ENCODE measurements at places on chromosomes 16 and 17.

- DNase-seq = no peak
Measured at GRCh38 chr17:74812109-74813009, 36.2 kb upstream of the NAT9 start.

- DNase-seq = no peak
Measured at GRCh38 chr16:63787014-63787413, 1334.8 kb downstream of the CDH11 start.

DNA sequence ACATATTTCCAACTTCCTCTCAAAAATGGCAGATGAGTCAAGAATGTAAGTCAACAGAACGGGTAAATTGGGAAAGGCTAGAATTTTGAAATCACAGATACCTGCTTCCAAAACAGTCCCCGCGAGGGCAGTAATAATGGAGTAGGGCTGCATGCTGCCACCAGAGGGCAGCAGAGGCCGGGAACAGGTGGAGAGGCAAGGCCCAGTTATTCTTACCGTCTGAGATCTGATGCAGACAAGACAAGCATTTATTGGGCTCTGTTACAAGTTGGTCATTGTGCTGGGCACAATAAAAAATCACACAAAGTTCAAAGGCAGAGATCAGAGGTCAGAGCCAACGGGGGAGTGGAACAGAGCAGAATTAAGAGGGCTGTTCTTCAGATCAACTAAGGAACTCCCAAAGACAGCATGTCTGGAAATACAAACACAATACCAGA, 8.8 kb upstream of the MLKL start:
- DNase-seq = peak; percentile 85

DNA sequence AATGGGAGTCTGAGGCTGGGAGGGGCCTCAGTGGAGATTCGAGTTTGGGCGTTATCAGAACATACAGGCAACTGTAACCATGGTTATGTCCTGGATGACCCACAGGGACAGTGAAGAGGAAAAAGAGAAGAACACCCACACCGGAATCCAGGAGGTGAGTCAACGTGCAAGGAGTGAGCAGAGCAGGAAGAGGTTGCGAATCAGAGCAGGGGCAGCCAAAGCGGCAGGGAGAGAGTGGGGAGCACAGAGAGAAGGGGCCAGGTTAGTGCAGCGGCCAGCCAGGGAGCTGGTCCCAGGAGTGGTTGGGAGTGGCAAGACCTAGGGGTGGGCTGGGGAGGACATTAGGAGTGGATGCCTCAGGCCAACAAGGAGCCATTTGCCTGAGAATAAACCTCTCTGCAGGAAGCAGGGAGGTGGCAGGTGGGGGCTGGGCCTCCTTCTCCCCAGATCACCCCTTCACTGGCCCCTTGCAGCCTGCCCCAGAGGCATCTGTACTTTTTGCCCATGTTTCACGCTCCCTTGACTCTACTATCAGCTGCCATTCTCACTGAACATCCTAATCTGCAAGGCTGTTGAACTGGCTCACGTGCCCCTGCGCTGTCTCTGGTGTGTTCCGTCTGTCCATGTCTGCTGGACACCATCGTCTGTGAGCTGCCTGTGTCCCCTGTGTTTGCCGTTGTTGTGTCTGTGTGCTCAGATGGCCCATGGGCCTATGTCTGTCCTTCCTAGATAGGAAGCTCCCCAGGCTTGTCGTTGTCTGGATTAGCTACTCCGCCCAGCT, 5.1 kb downstream of the KRT13 start:
- no peak for DNase-seq

- no peak for DNase-seq
Measured at GRCh38 chr17:17042851-17043460, 699 bp downstream of the MPRIP start.

- DNase-seq = no peak
Measured at GRCh38 chr16:1299012-1299867, 10.2 kb upstream of the UBE2I start.

- no peak for DNase-seq
Measured at GRCh38 chr16:89368604-89369249, 121.6 kb downstream of the ANKRD11 start.

- peak; percentile 59 for DNase-seq
Measured at GRCh38 chr17:39939588-39940419, 12.3 kb downstream of the LRRC3C start.

DNA sequence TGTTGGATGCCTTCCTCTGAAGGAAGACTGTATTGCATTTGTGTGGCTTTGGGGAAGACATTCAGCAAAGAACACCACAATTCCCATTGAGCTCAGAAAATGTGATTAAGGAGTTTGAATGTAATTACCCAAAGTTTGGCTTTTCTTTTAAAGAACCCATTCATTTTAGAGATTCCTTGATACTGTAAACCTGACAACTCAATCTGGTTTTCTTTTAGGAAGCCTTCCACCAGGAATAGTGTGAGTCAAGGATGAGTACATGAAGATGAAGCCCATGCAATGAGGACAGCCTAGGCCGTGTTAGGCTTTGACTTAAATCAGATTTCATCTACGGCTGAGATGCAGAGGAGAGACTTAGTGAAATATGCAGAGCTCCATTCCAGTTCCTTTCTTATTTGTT, 271.7 kb upstream of the TBX2 start:
- no peak for DNase-seq

- peak; percentile 68 for DNase-seq
Measured at GRCh38 chr17:82215095-82215971, 2.7 kb upstream of the CCDC57 start.

GRCh38 chr17:18921912-18922451, 30.0 kb upstream of the SLC5A10 start:
- DNase-seq = peak; percentile 65

- no peak for DNase-seq
Measured at GRCh38 chr17:54834086-54834485, 66.6 kb upstream of the TOM1L1 start.

DNA sequence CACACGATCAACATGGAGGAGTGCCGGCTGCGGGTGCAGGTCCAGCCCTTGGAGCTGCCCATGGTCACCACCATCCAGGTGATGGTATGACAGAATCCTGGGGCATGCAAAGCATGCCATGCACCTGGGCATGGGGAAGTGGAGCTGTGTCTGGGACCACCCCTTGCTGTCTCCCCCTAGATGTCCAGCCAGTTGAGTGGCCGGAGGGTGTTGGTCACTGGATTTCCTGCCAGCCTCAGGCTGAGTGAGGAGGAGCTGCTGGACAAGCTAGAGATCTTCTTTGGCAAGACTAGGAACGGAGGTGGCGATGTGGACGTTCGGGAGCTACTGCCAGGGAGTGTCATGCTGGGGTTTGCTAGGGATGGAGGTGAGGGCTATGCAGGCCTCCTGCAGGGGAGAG, 6.7 kb downstream of the IFI35 start:
- DNase-seq = no peak

DNA sequence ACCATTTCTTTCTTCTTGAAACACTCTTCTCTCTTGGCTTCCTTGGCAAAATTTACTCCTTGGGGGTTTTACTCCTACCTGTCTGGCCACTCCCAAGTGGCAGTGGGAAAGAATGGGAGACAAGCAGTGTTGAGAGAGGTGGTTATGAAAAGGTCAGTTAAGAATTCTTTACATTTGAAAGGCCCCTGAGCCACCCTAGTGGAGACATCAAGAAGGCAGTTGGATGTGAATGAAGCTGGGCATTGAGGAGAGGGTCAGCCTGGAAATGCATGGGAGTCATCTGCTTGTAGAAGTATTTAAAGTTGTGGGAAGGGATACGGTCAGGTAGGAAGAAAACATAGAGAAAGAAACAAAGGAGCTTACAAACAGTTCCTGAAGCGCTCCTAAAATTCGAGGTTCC, 42.3 kb upstream of the CCNF start:
- no peak for DNase-seq

DNA sequence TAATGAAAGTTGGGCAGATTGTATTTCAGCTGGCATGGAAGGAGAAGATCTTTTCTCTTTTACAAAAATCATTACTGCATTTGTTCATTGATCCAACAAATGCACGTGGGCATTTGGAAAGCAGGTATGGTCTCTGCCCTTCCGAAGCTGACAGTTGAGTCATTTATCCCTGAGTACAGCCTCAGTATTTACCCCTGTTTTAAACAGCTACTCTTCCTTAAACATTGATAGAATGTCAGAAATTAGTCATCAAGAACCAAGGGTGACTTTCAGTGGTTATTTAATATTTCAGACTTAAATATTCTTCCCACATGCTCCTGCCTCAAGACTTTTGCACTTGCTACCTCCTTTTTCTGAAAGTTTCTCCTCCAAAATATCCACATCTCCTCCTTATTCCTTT, 226.7 kb upstream of the HSBP1 start:
- DNase-seq = peak; percentile 18

- no peak for DNase-seq
Measured at GRCh38 chr16:49717689-49718088, 138.2 kb downstream of the ZNF423 start.

- peak; percentile 50 for DNase-seq
Measured at GRCh38 chr17:64270885-64271284, 7.8 kb upstream of the TEX2 start.

DNA sequence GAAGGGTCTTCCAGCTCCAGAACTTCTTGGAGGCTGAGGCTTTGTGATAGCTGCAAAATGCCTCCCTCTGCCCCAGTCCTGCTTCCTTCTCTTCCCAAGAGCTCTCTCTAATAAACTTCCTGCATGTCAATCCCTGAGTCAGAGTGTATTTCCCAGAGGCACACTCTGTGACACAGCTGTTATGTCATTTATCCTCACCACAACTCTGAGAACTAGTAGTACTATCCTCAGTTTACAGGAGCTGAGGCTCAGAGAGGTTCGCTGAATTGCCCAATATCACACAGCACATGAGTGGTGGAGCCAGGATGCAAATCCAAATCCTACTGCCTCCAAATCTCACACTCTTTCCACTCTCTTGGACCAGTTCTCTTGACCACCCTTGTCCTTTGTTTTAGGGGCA, 20.0 kb downstream of the UNC45B start:
- DNase-seq = no peak

DNA sequence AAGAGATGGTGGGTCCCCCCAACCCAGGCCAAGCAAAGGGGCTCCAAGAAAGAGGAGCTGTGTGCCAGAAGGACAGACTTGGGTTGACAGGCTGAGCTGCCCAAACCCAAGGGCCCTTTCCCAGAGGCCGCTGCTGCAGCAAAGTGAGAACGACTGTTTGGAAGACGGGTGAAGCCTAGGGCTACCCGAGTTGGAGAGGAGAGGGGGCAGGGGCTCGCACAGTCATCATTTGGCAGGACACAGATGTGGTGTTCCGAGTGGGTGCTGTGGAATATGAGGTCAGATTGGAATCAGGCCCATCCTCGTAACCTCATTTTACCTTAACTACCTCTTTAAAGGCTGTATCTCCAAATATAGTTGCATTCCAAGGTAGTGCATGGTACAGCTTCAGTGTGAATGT, 5.3 kb upstream of the MFAP4 start:
- DNase-seq = no peak

DNA sequence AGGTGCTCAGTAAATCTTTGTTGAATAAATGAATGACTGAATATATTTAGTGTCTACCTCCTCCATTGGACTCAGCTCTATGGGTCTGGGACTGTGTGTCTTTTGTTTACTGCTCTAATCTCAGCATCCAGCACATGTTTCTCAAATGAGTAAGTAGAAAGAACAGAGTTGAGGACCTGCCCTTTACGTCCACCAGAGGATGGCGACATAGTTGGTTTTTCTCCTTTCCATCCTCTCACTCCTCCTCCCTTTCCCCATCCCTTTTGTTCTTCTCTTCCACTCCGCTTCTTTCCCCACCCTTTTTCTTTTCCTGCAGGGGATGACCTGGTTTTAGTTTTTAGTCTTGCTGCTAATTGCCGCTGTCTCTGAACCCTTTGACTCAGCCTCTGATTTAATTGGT, 12.1 kb upstream of the CHP2 start:
- no peak for DNase-seq

DNA sequence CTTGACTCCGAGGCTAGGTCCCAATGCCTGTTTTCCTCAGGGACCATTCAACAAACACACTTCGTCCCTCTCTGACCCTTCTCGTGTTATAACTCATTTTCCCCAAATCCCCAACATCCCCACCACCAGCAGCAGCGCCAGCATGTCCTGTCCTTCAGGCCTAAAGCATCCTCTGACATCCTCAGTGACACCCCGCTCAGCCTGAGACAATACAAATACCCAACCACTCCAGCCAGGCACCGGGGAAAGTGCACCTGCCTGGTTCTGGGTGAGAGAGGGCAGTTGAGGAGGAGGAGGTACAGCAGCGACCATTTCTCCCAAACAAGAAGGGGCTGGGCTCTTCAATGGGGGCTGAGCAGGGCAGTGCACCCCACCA, 4.7 kb downstream of the MNT start:
- no peak for DNase-seq

- DNase-seq = no peak
Measured at GRCh38 chr16:17452922-17453321, 17.8 kb downstream of the XYLT1 start.

DNA sequence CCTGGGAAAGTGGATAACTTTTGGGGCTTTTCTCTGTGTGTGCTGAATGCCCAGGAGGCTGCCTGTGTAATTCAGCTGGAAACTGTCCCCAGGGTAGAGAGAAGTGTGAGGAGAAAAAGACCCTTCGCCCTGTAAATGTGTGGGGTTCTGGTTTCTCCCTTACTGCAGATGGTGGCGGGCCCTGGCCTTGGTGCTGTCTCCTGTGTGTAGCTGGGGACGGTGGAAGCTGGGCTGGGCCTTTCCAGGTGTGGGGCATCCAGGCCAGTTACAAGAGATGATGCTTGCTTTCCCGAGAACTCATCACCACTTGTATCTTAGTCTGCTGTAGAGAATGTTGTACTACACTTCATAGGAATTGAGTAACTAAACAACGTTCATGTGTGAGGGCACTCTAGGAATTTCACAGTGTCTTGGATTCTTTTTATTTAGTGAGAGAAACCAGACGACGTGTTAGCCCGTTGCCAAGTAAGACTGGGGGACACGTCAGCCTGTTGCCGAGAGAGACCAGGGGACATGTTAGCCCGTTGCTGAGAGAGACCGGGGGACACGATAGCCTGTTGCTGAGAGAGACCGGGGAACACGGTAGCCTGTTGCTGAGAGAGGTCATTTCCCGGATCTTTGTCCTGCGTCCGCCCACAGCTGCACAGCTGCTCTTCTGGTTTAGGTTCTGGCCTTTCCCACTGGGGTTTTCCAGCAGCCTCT, 43.1 kb downstream of the TBCD start:
- DNase-seq = no peak
